ENCODE measurements at places on chromosomes 12 and 14.

DNA sequence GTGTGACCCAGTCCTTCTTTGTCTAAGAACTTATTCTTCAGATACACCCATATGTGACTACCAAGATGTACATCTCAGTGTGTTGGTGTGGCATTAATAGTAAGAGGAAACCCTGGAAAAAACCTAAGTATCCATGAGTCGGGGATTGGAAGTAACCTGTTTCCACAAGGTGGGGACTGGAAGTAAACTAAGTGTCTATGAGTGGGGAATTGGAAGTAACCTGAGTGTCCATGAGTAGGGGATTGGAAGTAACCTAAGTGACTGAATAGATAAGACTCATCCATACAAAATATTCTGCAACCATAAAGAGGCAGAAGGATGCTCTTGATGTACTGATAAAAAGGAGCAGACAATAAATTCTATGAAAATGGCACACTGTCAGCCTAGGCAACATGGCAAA lies 184.7 kb downstream of the PHETA1 start:
- DNase-seq = no peak

GRCh38 chr12:90030726-90031125 lies 322.1 kb upstream of the ATP2B1 start:
- no peak for DNase-seq

GRCh38 chr12:65828711-65829339 lies 4.5 kb downstream of the HMGA2 start:
- DNase-seq = no peak

DNA sequence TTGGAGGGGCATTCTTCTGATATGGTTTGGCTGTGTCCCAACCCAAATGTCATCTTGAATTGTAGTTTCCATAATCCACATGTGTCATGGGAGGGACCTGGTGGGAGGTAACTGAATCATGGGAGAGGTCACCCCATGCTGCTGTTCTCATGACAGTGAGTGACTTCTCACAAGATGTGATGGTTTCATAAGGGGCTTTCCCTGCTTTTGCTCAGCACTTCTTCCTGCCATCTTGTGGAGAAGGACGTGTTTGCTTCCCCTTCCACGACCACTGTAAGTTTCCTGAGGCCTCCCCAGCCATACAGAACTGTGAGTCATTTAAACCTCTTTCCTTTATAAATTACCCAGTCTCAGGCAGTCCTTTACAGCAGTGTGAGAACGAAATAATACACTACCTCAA lies 382.4 kb downstream of the VRK1 start:
- no peak for DNase-seq

DNA sequence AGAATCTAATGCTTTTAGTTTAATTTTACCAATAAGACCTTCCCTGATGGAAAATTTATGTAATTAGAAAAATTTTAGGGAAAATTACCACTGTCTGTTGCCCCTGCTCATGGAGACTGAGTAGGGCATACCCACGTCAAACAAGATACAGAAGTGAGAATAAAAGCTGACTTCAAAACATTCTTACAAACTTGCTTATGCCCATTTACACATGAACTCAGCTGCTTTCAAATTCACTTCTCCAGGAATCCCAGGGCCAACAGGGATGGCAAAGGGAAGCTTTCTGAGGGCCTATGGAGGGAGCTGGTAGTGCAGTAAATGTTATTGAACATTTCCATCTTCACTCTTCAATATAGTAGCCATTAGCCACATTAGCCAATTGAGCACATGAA lies 4.8 kb upstream of the NINJ2 start:
- DNase-seq = no peak

GRCh38 chr14:91205459-91205858 lies 39.0 kb downstream of the GPR68 start:
- no peak for DNase-seq

GRCh38 chr12:15629761-15630160 lies 159.4 kb downstream of the EPS8 start:
- DNase-seq = no peak

DNA sequence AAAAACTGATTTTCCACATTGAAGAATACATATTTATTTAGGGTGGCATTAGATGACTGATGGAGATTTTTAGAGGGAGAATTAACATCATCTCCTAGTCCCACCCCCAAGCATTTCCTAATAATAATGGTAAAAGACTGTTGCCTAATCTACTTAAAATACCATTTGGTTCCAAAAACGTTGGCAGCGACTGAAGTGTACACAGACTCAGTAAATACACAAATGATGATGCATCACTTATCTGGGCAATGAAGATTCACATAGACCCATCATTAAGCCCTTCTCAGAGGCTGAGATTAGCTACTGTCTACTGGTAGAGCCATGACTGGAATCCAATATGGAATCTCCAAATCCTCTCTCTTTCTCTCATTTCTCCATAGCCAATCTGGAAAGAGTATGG lies 18.2 kb downstream of the RTN1 start:
- no peak for DNase-seq

- no peak for DNase-seq
Observed at GRCh38 chr14:29895591-29896083, 32.0 kb downstream of the PRKD1 start.

GRCh38 chr12:47249719-47250357 lies 170.1 kb upstream of the AMIGO2 start:
- DNase-seq = no peak

- DNase-seq = no peak
Observed at GRCh38 chr14:45125754-45126153, 8.5 kb downstream of the FKBP3 start.

DNA sequence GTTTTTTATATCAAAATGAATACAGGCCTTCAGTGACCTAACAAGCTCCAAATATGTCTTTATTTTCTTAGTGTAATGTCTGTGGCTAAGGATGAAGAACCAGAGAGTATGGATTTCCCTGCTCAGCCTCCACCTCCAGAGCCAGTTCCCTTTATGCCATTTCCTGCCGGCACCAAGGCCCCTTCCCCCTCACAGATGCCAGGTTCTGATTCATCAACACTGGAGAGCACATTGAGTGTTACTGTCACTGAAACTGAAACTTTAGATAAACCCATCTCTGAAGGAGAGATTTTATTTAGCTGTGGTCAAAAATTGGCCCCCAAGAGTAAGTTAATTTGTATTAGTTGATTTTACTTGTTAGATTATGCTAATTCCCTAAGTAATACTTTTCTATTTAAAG lies 61.0 kb downstream of the KIAA0586 start:
- peak; percentile 11 for DNase-seq

DNA sequence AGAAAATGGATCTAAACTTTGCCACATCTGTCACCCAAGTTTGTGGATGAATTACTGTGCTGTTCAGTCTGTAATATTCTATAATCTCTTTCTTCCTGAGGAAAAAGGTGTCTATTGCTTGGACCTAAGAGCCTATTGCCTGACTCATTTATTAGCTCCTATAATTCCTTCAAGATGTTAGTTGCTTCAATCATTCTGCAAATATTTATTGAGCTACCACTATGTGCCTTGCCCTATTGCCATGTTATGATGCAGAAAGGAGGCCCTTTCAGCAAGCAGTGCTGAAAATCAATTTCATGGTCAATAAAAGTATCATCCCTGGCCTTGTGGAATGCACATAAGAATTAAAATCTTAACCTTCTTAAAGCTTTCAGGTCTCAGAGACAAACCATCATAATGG lies 113.6 kb downstream of the CCER1 start:
- DNase-seq = no peak

GRCh38 chr12:47068539-47068938 lies 10.9 kb upstream of the PCED1B start:
- DNase-seq = no peak

DNA sequence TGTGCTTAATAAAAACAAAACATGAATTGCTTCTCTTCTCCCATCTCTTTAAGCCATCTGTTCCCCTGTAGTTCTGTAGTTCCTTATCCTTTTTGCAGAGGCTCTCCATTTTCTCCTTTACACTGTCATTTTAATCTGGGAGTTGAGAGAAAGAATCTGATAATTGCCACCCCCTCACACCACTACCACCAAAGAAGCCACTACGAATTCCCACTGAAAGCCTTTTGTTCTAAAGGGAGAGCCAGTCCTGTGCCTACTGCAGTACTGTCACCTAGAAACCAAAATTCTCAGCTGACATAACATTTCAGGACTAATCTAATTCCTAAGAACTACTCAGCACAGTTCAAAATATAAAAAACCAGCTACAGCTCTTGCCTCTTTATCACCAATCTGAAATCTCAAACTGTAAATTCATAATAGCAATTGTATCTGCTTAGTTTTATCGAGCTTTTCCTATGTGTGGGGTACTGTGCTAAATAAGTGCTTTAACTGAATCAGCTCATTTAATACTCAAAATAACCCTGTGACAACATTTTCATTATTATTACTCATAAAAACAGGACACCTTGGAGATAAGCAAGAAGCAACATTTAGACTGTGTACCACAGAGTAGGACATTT lies 72.4 kb downstream of the SPPL3 start:
- DNase-seq = no peak

GRCh38 chr12:97358361-97358760 lies 104.2 kb upstream of the RMST start:
- no peak for DNase-seq

GRCh38 chr12:11676052-11676451 lies 26.6 kb downstream of the ETV6 start:
- DNase-seq = no peak

DNA sequence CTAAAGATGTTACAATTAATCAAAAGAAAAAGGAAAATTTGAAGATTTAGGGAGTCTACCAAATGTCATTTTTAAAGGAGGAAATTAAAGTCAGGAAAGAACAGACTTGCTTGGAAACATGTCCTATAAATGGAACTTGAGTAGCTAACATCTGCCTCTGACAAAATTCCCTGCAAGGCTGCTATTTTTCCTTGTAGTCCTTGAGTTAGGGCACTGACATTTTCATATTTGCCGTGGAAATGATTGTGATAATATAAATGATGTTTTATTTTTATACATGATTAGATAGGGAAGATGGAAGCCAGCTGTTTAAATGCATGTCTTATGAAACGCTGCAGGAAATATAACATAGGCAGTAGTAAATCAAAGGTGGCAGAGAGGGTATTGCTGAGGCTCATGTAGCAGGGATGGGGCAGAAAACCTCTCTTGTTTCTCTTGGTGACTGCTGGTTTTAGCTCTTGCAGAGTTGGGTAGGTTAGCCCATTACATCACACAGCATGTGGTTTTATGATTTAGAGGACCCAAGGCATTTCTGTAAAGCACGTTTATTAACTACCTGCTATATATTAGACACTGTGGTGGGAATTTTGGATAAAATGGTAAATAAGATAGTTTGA lies 21.7 kb downstream of the NUBPL start:
- DNase-seq = no peak

DNA sequence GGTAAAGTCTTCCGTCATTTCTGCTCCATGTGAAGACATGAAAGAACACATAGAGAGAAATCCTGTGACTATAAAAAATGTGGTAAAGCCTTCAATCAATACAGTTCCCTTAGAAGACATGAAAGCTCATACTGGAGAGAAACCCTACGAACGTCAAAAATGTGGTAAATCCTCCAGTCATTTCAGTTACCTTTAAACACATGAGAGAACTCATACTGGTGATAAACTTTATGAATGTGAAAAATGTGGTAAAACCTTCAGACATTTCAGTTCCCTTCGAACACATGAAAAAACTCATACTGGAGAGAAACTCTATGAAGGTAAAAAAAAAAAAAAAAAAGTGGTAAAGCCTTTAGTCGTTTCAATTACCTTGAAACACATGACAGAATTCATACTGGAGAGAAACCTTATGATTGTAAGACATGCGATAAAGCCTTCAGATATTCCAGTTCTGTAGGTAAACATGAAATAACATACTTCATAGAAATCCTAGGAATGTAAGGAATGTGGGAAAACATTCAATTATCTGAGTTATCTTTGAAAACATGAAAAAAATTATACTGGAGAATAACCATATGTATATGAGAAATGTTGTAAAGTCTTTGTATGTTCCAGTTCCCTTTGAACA lies 60.4 kb downstream of the MAP4K5 start:
- no peak for DNase-seq

DNA sequence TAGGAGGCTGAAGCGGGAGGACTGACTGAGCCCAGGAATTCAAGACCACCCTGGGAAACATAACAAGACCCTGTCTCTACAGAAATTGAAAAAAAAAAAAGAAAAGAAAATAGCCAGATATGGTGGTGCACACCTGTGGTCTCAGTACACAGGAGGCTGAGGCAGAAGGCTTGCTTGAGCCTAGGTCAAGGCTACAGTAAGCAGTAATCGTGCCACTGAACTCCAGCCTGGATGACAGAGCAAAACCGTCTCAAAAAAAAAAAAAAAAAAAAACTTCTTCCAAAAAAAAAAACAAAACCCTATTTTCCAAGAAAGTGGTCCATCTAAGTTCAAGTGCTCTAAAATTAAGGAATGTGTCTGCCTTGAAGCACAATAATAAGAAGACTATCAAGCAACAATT lies 19.8 kb downstream of the SNX6 start:
- DNase-seq = no peak

- no peak for DNase-seq
Observed at GRCh38 chr12:39165338-39165737, 259.9 kb upstream of the CPNE8 start.

GRCh38 chr12:26473291-26473690 lies 277.9 kb downstream of the SSPN start:
- DNase-seq = no peak

DNA sequence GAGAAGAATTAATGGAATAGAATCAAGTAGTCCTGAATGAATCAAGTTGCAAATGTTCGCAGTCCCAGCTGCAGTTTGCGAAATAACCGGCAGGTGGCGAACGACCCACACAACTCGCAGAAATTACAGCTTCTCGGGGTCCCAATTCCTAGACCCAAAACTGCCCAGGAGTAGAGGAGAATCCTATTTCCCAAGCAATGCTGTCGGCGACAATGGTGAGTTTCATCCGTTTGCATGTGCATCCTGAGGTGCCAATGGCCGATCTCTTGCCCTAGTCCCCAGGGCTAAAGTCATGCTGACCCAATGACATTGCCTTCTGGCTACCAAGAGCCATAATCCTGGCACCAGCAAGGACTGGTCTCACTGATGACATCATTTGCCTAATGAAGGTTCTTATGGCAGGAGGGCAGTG lies 8.5 kb upstream of the ASCL1 start:
- DNase-seq = no peak
